A172 (cell line): ENCODE measurements at places on chromosomes 2 and 18. TPM values are rescaled to one million over a fixed set of nuclear protein-coding genes. Genes with fewer than 3 reads are reported as not detected.

- DNase-seq = no peak
Measured at GRCh38 chr2:130756053-130756873, 923 bp downstream of the AMER3 start.

DNA sequence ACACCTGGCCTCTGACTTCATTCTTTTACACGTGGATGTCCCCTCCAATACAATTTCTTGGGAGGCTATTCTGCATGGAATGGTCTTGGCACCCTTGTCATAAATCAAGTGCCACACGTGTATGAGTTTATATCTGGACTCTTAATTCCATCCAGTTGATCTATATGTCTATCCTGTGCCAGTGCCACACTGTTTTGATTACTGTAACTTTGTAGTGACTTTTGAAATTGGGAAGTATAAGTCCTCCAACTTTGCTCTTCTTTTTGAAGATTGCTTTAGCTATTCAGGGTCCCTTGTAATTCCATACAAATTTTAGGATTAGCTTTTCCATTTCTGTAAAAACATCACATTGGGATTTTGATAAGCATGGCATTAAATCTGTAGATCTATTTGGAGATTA is 43.5 kb downstream of the HS1BP3 start:
- no peak for DNase-seq

- DNase-seq = no peak
Measured at GRCh38 chr2:157803476-157803875, 72.7 kb downstream of the ACVR1 start.

- peak; percentile 72 for DNase-seq
Measured at GRCh38 chr2:144596073-144596871, 76.4 kb upstream of the ZEB2 start.

- DNase-seq = peak; percentile 28
Measured at GRCh38 chr2:45568935-45569334, 42.1 kb downstream of the SRBD1 start.

- DNase-seq = no peak
Measured at GRCh38 chr2:239691720-239692119, 290.9 kb upstream of the HDAC4 start.

- DNase-seq = no peak
Measured at GRCh38 chr18:24126155-24126961, 12.5 kb upstream of the CABYR start.

DNA sequence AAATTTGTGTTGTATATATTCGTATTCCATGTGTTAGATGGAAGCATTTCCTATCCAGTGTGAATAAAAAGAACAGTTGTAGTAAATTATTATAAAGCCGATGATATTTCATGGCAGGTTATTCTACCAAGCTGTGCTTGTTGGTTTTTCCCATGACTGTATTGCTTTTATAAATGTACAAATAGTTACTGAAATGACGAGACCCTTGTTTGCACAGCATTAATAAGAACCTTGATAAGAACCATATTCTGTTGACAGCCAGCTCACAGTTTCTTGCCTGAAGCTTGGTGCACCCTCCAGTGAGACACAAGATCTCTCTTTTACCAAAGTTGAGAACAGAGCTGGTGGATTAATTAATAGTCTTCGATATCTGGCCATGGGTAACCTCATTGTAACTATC is 138.8 kb downstream of the GFPT1 start:
- DNase-seq = no peak

GRCh38 chr2:219056896-219057708 is 3.6 kb downstream of the IHH start:
- no peak for DNase-seq

GRCh38 chr2:38533757-38534545 is 68.8 kb downstream of the HNRNPLL start:
- peak; percentile 34 for DNase-seq

DNA sequence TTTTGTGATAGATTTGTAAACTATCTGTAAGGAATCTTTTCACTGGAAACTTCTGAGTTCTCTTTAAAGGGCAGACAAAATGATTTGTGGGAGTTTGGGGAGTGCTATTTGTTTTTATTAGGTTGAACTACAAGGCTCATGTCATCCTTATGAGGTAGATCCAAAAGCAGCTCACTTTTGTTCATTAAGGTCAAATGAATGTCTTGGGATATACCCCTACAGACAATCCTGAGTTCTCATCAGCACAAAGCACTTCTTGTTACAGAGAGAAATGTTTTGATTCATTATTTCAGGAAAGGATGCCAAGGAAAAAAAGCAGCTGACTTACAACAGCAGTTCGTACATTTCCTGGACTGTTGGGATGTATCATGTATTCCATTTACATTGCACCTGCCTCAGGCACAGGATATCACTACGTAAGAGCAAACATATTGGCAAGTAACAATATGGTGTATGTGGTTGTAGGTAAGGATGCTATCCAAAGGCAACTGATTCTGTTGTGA is 68.9 kb downstream of the DCC start:
- no peak for DNase-seq

GRCh38 chr2:241286348-241287090 is 29.0 kb downstream of the HDLBP start:
- DNase-seq = no peak

GRCh38 chr2:99780276-99780675 is 290.5 kb upstream of the REV1 start:
- DNase-seq = no peak

BCL2 gene
- total RNA-seq = 2.5 and 3.7 TPM in 2 replicates

CAVIN2 gene
- total RNA-seq = 136 and 177 TPM in 2 replicates

ERLEC1 gene
- 68.9 and 76.3 TPM in 2 replicates for total RNA-seq

THUMPD2 gene
- total RNA-seq = 15.9 and 18.2 TPM in 2 replicates

CNGA3 gene
- total RNA-seq = not detected in 2 replicates

TIGD1 gene
- 11.5 and 11.8 TPM in 2 replicates for total RNA-seq

DSG4 gene
- not detected in 2 replicates for total RNA-seq
